ENCODE measurements at places on chromosomes 1 and 21.
A peak's percentile ranks its signal among the peaks of the same experiment; 100 is the strongest.

- DNase-seq, result no peak
Observed at GRCh38 chr1:223718850-223719249, 6.5 kb downstream of the CAPN2 start.

GRCh38 chr21:42426424-42426823 is 22.7 kb downstream of the UBASH3A start:
- DNase-seq, result no peak

- DNase-seq, result no peak
Observed at GRCh38 chr1:149979972-149980540, 30.5 kb downstream of the OTUD7B start.

- no peak for DNase-seq
Observed at GRCh38 chr1:156432669-156433018, 63.6 kb downstream of the RHBG start.

DNA sequence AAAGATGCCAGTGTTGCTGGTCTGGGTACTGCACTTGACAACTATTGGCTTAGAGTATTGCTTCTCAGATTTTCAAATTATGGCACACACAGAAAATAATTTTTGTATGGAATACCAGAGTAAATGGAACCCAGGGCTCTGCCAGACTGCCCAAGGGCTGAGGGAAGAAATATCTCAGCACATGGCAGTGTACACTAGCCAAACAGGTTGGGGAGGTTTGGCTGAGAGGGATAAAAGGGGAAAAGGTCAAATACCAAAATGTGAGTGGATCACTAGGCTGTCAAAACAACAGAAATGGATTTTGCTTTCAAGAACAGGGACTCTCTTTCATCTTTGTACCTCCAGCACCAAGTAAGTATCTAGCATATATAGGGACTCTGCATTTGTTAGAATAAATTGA is 3.0 kb upstream of the RGS8 start:
- DNase-seq, result no peak

DNA sequence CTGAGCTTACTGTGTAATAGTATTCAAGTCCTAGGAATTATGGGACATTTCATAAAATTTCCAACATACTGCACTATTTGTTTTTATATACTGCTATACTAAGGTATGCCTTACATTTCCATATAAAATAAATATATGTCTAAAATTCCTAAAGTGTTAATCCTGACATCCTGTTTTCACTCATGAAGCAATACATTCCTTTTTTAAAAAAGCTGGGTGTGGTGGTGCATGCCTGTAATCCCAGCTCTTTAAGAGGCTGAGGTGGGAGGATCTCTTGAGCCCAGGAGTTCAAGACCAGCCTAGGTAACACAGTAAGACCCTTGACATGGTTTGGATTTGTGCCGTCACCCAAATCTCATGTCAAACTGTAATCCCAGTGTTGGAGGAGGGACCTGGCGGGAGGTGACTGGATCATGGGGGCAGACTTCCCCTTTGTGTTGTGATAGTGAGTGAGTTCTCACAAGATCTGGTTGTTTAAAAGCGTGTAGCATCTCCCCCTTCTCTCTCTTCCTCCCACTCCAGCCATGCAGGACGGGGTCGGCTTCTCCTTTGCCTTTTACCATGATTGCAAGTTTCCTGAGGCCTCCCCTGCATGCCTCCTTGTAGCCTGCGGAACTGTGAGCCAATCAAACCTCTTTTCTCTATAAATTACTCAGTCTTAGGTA is 5.8 kb downstream of the CDC42BPA start:
- no peak for DNase-seq

DNA sequence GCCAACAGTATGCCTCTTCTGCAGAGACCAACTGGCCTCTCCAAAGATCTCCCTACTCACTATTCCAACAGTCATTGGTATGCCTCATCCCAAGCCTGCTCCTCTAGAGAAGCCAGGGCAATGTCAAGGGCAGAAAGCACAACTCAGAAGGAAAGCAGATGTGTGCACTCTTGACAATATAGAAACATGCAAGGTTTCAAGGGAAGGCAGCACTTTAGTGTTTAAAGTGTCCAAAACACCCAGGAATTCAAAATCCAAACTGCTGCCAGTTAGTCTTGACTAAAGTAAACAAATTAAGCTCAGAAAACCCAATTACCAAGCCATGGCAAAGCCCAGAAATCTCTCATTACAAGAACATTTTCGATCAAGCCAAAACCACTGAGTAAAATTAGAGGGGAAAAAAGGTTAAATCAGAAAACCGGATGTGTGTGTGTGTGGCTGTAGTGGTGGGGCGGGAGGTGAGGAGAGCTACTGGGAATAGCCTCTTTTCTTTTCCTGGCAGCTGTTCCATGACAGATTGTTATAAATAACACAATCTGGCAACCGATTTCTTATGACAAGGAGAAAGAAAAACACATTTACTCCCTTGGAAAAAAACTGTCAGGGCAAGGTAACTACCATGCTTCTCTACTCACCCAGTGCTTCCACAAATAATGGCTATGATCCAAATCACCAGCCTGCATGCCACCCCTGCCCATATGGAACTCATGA is 39.2 kb downstream of the EIF2B3 start:
- DNase-seq, result no peak

GRCh38 chr1:65372557-65372956 is 47.9 kb upstream of the LEPR start:
- no peak for DNase-seq

- DNase-seq, result no peak
Observed at GRCh38 chr1:20469406-20470076, 16.5 kb downstream of the CAMK2N1 start.

DNA sequence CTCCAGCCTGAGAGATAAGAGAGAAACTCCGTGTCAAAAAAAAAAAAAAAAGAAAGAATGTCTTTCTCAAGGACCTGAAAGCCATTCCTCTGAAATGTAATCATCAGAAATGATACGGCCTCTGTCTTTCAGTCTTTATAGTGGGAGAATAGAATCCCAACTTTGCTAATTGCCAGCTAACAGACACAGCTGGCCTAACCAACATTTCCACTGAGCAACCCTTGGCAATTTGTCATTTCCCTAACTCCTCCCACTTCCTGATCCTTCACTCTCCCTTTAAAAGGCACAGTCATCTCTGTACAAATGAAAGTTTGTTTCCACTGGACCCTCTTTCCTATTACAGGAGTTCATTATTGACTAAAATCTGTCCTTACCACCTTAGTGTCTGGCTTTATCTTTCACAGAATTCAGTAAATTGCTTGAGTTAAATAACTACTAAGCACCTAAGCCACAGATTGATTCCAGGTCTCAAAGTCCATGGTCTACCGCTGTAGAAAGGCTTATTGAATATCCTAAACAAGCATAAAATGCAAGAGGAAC is 4.3 kb upstream of the CBR1 start:
- DNase-seq, result no peak

- no peak for DNase-seq
Observed at GRCh38 chr1:208276757-208277435, 32.7 kb upstream of the PLXNA2 start.

GRCh38 chr1:2151252-2151651 is 43.3 kb downstream of the FAAP20 start:
- no peak for DNase-seq

- DNase-seq, result no peak
Observed at GRCh38 chr1:18940303-18941020, 16.0 kb downstream of the IFFO2 start.

DNA sequence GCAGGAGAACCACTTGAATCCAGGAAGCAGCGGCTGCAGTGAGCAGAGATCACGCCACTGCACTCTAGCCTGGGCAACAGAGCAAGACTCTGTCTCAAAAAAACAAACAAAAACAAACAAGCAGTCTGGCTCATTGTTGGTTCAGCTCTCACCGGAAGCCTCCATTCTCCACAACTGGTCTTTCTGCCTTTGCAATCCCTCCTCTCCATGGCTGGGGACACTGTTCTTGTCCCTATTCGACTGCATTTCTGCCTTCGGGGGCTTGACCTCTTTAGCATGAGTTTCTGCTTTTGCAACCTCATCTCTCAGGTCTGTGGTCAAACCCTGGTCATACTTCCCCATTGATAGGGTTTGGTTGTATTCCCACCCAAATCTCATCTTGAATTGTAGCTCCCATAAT is 216.3 kb upstream of the NR5A2 start:
- DNase-seq, result no peak

DNA sequence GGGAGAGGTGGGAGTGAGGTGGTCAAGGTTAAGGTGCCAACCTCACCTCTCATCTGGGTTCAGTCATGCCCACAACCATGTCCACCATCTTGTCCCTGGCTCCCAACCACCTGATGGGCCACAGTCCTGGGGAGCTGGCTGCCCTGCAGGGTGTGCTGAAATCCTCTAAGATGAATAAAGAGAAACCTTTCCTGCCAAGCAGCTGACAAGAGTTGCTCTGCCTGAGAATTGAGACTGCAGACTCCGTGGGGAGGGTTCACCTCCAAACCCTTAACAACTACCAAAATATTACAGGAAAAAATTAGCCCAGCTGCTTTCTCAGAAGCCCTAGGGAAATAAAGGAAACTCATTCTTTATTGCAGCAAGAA is 15.2 kb upstream of the FGR start:
- no peak for DNase-seq

DNA sequence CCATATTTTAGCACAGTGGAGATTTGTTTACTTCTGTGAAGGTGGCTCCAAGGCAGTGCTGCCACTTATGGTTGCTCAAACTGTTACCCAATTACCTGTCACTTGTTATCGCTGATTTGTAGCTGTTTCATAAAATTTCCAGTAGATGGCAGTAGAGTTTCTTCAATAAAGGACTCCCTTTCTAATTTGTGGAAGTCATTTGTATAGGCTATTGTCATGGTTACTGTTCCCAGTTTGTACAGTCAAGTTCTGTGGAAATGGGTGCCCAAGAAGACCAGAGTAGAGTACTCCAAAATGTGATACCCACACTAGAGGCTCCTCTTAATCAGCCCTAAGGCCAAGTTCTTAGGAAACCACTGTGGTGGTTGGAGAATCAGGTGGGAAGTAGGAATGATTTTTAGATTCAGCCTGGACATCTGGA is 186.1 kb downstream of the CLEC20A start:
- DNase-seq, result peak; percentile 39

- DNase-seq, result no peak
Observed at GRCh38 chr1:119366424-119366823, 2.2 kb upstream of the HAO2 start.

DNA sequence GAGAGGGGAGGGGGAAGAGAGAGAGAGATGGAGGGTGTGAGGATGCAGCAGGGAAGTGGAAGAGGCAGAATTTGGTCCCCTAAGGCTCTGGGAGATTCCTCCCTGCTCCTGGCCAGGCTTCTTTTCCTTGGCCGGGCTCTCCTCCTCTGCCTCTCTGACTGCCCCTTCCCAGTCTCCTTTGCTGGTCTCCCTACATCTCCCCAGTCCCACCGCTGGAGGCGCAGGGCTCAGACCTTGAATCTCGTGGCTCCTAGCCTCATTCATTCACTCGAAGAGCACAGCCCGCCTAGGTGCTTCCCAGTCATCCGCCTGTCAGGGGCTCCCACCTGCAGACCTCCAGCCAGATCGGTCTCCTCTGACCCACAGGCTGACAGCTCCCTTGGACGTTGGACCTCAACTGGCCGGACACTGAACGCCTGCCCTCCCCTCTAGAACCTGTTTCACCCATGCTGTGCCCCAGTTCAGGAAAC is 76.5 kb downstream of the VWA5B1 start:
- peak; percentile 31 for DNase-seq

All from germinal center (tissue), 1 donor.